ENCODE measurements at places on chromosomes 3 and 15. TPM values are rescaled to one million over a fixed set of nuclear protein-coding genes. Genes with fewer than 3 reads are reported as not detected.
A peak's percentile ranks its signal among the peaks of the same experiment; 100 is the strongest.

Gene MRAS
- 10.9 TPM for total RNA-seq

DNA sequence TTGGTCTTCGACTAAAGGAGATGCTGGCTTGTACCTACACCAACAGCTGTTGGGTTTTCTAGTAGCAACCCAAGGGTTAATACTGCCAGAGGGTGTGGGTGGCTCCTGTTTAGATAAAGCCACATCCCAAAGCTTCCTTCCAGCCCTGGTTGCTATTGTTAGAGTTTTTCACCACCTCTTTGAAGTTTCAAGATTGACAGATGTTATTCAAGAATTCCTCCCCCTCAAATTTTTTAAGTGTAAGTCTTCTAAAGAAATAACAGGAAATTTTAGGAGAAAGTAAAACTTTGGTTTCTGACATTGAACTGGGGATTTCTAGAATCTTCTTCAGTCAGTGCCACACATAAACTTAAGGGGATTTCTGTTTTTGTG lies 60.9 kb downstream of the TGFBR2 start:
- peak; percentile 71 for DNase-seq

Gene PAK6
- 7.4 TPM for total RNA-seq

GRCh38 chr3:196431181-196432136 lies 768 bp downstream of the UBXN7 start:
- DNase-seq = no peak

- no peak for DNase-seq
Observed at GRCh38 chr15:98785807-98786621, 137.7 kb downstream of the IGF1R start.

Gene UROC1
- total RNA-seq = not detected

DNA sequence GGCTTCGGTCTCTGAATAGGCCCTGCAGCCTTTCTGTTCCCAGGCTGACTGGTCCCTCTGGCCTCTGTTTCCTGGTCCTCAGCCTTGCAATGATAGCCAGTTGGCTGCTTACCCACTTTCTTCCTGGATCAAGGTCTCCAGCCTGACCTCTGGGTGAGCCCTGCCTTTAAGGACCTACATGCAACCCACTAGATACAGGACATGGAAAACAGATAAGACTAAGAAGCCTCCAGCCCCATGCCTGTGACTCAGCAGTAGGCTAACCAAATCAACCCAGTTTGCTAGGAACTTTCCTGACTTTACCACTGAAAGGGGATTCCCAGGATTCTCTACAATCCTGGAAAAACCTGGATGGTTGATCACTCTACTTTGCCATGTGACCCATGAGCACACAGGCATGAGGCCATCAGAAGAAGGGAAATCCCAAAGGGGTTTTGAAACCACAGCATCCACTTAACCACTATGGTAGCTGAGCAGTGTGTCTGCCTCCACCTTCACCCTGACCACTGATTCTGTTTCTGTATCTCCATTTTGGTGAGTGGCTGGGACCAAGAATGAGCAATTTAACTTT lies 188.1 kb downstream of the CHST2 start:
- no peak for DNase-seq

Gene DAZL
- 21.7 TPM for total RNA-seq

DNA sequence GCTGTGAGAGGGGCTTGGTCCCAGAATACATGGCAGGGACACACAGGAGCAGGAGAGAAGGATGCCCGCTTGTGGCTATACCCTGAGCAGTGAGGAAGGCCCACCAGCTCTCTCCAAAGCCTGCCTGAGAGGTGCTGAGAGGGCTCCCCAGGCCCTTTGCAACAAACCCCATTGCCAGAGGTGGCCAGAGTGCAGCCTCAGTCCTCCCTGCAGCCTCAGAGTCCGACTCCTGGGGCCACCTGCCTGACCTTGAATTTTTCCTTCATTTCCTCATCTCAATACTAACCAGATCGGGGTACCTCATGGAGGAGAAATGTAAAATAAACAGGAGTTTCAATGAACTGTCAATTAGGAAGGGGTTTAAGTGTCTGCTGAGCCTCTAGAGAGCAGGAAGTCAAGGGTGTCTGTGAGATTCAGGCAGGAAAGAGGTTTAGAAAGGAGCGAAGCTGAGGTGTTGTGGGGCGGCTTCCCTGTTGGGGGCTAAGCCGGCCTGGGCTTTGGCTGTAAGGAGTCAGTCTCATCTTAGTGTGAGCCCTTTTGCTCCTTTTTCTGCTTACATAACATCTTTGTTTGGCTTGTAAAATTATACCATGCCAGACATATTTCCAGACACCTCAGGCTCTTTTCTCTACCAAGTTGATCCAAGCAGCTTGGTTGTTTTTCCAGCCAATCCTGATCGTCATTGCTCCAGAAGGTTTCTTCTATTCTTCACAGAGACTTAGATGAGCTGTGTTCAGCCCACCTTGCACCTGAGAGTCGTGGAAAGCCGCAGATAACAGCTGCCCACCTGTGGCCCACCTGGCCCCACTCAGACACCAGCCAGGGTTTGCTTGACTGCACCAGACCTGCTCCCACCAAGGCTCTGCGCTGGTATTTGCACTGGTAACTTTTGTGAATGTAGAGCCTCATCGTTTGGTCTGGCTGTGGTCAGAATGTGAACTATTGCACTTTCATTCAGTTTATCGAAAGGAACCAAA lies 36.7 kb downstream of the CMTM7 start:
- no peak for DNase-seq

DNA sequence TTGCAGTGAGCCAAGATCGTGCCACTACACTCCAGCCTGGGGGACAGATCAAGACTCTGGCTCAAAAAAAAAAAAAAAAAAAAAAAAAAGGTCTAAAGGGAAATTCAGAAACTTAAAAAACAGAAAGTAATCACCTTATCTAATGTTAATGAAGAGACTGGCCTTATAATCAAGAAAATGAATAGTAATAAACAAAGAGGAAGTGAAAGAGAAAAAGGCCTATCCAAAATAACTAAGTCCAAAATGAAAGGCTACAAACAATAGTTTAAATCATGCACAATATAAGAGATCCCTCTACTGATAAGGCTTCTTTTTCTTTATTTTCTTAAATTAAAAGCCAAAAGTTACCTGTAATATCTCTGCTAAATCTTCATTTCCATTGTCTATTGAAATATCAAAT lies 37.1 kb upstream of the HDC start:
- DNase-seq = no peak

- no peak for DNase-seq
Observed at GRCh38 chr3:197376020-197376419, 77.6 kb upstream of the DLG1 start.

Gene SPATA12
- total RNA-seq = 0.22 TPM

DNA sequence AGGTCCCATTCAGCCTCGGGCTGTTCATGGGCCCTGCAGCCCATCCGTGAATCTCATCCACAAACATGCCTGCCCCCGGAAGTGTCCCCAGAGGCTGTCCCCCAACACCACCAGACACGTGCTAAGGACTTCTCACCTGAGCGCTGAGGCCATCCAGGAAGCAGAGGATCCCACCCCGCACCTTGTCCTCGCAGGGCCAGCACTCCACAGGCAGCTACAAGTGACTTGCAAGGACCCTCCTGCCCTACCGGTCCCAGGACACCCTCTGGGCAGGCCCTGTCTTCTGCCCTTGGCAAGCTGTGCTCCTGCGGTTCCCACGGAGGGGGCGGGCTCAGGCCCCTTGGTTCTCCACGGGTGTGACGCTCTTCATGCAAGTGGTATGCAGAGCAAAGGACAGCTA lies 146.0 kb downstream of the NUP210 start:
- DNase-seq = no peak

Gene CD276
- total RNA-seq = 133 TPM

Gene TF
- total RNA-seq = 0.18 TPM

DNA sequence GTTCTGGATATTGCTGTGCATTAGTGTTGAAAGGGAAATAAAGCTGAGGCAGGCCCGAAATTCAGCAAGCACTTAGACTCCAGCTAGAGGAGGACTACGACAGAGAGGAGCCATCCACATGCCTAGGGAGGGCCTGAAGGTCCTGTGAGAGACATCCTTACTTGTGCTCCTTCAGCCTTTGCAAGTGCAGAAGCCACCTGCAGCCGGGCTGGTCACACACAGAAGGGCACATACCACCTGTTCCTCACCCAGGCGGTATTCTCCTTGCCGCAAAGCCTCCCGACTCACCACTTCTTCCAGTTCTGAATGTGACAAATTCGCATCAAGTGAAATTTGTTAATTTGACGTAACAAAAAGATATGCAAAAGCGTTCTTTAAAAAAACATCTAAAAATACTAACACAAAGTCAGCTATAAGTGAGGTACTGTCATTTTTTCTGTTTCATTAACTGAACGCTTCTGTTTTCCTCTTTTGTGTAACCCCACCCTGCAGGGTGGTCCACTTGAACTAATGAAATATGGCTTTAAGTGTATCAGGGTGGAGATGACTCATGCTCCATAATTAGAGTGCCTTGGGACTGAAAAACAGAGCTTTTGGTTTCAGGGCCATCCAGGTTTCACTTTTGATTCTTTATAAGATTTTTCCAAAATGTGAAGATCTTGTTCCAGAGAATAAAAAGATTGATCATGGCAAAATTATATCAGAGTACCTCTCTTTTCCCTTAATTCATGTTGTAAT lies 467.9 kb upstream of the ATP11B start:
- no peak for DNase-seq

- no peak for DNase-seq
Observed at GRCh38 chr3:46353647-46354410, at the start of gene CCR2. CCR2 (plus strand) TSS chr3:46354111; CDS start chr3:46357528, 3,417 bp downstream.

DNA sequence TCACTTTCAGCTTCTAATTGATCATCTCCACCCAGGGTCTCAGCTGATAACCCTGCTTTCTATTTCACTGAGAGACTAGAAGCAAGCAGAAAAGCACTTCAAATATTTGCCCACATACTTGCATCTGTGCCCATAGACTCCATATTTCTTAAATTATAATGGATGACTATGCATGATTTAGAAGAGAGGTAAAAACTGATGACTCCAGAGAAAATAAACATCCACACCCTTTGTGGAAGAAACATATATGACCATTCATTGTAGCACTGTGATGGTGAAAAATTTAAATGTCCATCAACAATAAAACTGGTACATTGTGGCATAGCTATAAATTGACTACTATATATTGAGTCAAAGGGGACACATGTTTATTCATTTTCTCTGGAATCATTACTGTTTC lies 7.1 kb upstream of the IGF2BP2 start:
- no peak for DNase-seq

- no peak for DNase-seq
Observed at GRCh38 chr3:177596816-177597271, 399.6 kb upstream of the TBL1XR1 start.

- DNase-seq = no peak
Observed at GRCh38 chr15:92878593-92879053, 21.5 kb upstream of the CHD2 start.

DNA sequence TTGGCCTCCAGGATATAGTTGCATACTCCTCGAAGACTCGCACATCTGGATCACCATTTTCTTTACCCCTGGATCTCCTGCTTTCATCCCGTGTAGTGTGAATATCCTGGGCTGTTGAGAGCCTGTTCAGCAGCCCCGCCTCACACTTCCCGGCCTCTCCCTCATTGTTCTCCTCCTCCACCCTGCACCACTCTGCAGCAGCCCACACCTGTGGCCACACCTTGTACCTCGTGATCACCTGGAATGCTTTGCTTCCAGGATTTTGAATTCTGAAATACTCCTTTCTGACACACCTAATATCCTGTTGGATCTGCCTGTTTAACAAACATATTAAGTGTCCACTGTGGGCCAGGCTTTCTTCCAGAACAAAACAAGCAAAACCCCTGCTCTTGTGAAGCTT lies 14.4 kb downstream of the ABHD17C start:
- DNase-seq = no peak

DNA sequence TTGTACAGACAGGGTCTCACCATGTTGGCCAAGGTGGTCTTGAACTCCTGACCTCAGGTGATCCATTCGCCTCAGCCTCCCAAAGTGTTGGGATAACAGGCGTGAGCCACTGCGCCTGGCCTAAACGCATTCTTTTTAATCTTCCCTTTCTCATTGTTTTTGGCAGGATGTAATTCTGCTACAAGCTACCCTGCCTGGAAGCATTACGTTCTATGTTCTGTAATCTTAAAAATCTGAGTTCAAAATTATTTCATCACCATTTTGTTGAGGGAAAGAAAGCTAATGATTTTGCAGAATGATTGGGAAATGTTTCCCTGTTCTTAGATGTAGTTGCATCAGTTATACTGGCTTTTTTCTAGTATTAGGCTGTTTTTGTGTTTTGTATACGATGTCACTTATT lies 71.5 kb downstream of the RGMA start:
- no peak for DNase-seq

Gene CCR8
- total RNA-seq = 0.64 TPM

GRCh38 chr3:33170531-33170930 lies 48.1 kb downstream of the SUSD5 start:
- no peak for DNase-seq

DNA sequence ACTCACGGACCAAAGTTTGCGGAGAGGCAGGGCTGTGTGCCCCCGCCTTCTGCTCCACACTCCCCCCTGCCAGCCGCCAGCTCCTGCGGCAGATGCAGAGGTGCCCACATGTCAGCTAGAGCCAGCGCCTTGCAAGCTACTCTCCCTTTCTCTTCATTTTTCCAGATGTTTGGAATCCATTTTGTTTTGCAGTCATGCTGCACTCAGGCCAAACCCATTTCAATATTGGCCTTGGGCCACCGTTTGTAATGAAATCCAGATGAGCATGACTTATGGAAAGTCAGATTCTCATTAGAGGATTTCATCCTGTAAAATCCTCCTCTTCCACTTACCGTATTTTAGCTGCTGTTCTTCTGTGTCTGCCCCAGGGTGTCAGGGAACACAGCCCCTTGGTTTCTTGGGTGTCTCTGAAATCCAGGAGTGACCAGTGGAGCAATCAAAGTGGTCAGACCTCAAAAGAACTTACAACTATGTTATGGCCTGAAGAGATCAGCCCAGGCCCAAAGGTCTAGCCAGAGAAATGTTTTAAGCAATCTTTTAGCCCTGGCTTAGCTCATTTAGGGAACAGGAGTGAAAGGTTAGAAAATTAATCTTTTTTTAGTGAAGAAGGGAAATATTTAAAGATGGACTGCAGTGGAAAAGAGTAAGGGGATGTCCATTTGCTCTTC lies 65.8 kb downstream of the AAGAB start:
- DNase-seq = no peak

- no peak for DNase-seq
Observed at GRCh38 chr3:155676252-155676981, 68.5 kb downstream of the PLCH1 start.

- DNase-seq = no peak
Observed at GRCh38 chr3:58725326-58725853, 58.8 kb upstream of the FAM3D start.

Gene MUSTN1
- 0.72 TPM for total RNA-seq

Gene GOLGA8N
- 0.57 TPM for total RNA-seq

DNA sequence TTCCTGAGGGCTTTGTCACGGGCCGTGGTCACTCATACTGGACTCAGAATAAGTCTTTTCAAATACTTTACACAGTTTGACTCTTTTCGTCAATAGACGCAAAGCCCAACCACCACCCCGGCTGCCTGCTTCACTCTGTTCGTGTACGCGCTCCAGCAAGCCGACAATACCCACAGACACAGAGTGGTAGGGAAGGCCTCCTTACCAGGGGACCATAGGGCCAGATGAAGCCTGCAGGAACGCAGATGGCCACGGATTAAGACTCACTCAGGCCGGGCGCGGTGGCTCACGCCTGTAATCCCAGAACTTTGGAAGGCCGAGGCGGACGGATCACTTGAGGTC lies 29.7 kb downstream of the EFCAB12 start:
- DNase-seq = no peak

Gene MINAR1
- total RNA-seq = 0.74 TPM

Measured in H9 (cell line).